ENCODE measurements at places on chromosomes 5 and 9. TPM values are rescaled to one million over a fixed set of nuclear protein-coding genes. Genes with fewer than 3 reads are reported as not detected.

GRCh38 chr5:92553326-92553725 lies 1027.7 kb downstream of the NR2F1-AS1 start:
- DNase-seq: peak; percentile 32
- H3K27me3 ChIP-seq: no peaks in the 10 kb centered on the region
- H3K36me3 ChIP-seq: no peaks in the 10 kb centered on the region
- no peak overlapping the region for H3K4me3 ChIP-seq
- H3K27ac ChIP-seq: peak overlapping the region; percentile 81
- peaks cover 4% of the 10 kb centered on the region for H3K4me1 ChIP-seq

- no peak overlapping the region for H3K27ac ChIP-seq
- peaks cover 6% of the 10 kb centered on the region for H3K27me3 ChIP-seq
- no peak overlapping the region for H3K4me3 ChIP-seq
- H3K4me1 ChIP-seq: no peaks in the 10 kb centered on the region
- DNase-seq: no peak
These were observed 6.8 kb downstream of the LCN10 start for GRCh38 chr9:136735812-136736480.

GRCh38 chr5:53100606-53101005 lies 9.0 kb downstream of the MOCS2 start:
- H3K4me3 ChIP-seq: no peak overlapping the region
- no peak overlapping the region for H3K27ac ChIP-seq
- DNase-seq: no peak
- no peaks in the 10 kb centered on the region for H3K4me1 ChIP-seq
- H3K27me3 ChIP-seq: no peaks in the 10 kb centered on the region

- H3K4me3 ChIP-seq: no peak overlapping the region
- H3K27me3 ChIP-seq: no peaks in the 10 kb centered on the region
- no peaks in the 10 kb centered on the region for H3K36me3 ChIP-seq
- peaks cover 2% of the 10 kb centered on the region for H3K4me1 ChIP-seq
These were observed 377.3 kb downstream of the KIAA0825 start for GRCh38 chr5:94240993-94241651.

GRCh38 chr5:87705876-87706275 lies 293.1 kb upstream of the CCNH start:
- no peaks in the 10 kb centered on the region for H3K36me3 ChIP-seq
- H3K27me3 ChIP-seq: no peaks in the 10 kb centered on the region
- H3K4me1 ChIP-seq: no peaks in the 10 kb centered on the region
- no peak overlapping the region for H3K27ac ChIP-seq
- H3K4me3 ChIP-seq: no peak overlapping the region

DNA sequence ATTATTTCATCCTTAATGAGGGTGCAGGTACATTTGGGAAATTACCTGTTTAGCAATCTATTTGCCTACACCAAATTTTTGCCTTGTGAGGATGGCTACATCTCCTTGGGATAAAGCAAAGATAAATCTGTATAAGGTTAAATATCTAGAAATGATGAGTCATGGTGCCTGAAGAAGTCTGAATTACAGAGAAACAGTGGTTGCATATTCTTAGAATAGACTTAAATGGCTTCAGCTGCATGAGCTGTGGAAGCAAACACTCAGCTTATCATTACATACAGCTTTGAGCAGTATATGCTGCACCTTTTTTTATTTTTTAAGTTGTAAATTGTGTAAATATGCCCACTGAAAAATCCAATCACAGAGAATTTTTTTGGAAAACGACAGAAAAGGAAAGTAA lies 153.5 kb downstream of the RAPGEF6 start:
- H3K4me1 ChIP-seq: no peaks in the 10 kb centered on the region
- H3K27ac ChIP-seq: no peak overlapping the region
- DNase-seq: no peak
- no peaks in the 10 kb centered on the region for H3K27me3 ChIP-seq

- H3K27ac ChIP-seq: peak overlapping the region; percentile 82
- H3K4me3 ChIP-seq: peak overlapping the region; percentile 33
- H3K27me3 ChIP-seq: no peaks in the 10 kb centered on the region
- peaks cover 17% of the 10 kb centered on the region for H3K4me1 ChIP-seq
- DNase-seq: peak; percentile 90
These were observed 2.2 kb downstream of the ST6GALNAC6 start for GRCh38 chr9:127897193-127897692.

GRCh38 chr5:34655354-34655991 lies 655 bp upstream of the RAI14 start:
- H3K4me3 ChIP-seq: peak overlapping the region; percentile 94
- DNase-seq: peak; percentile 91
- no peaks in the 10 kb centered on the region for H3K27me3 ChIP-seq
- no peaks in the 10 kb centered on the region for H3K36me3 ChIP-seq
- H3K27ac ChIP-seq: peak overlapping the region; percentile 85

- peaks cover 1% of the 10 kb centered on the region for H3K36me3 ChIP-seq
- no peak for DNase-seq
- H3K27me3 ChIP-seq: no peaks in the 10 kb centered on the region
- no peak overlapping the region for H3K27ac ChIP-seq
- H3K4me3 ChIP-seq: no peak overlapping the region
- no peaks in the 10 kb centered on the region for H3K4me1 ChIP-seq
These were observed 24.3 kb downstream of the NDFIP1 start for GRCh38 chr5:142132916-142133315.

- H3K4me1 ChIP-seq: peaks cover 3% of the 10 kb centered on the region
- H3K36me3 ChIP-seq: no peaks in the 10 kb centered on the region
- H3K4me3 ChIP-seq: no peak overlapping the region
- DNase-seq: no peak
- H3K27me3 ChIP-seq: no peaks in the 10 kb centered on the region
These were observed 198.4 kb upstream of the MEF2C start for GRCh38 chr5:89081360-89081759.

GRCh38 chr9:106587042-106587441 lies 275.9 kb upstream of the ZNF462 start:
- no peaks in the 10 kb centered on the region for H3K4me1 ChIP-seq
- peak; percentile 27 for DNase-seq
- no peak overlapping the region for H3K4me3 ChIP-seq

DNA sequence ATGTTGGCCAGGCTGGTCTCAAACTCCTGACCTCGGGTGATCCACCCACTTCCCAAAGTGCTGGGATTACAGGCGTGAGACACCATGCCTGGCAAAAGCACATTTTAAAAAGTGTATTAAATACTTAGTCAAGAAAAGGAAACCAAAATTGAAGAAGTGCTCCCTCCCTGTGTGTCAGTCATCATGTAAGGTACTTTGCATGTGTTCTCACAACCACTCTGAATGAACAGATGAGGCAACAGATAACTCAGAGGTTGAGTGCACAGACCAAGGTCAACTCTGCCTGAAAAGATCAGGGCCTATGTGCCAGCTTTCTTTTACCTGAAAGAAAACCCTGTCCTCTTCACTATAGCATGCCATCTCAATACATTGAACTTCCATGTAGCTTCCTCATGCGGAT lies 289.7 kb downstream of the MRPS30 start:
- H3K4me3 ChIP-seq: no peak overlapping the region
- no peaks in the 10 kb centered on the region for H3K36me3 ChIP-seq
- no peak for DNase-seq

DNA sequence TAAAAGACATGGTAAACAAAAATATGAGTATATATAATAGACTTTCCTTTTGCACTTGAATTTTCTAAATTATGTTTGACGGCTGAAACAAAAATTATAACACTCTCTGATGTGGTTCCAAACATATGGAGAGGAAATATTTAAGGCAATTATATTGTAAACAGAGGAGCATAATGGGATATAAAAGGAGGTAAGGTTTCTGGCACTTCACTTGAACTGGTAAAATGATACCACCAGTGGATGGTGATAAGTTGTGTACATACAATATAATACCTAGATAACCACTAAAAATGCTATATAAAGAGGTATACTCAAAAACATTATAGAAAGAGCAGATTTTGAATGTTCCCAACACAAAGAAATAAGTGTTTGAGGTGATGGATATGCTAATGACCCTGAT lies 192.9 kb upstream of the RAD23B start:
- DNase-seq: no peak
- no peaks in the 10 kb centered on the region for H3K36me3 ChIP-seq
- no peaks in the 10 kb centered on the region for H3K4me1 ChIP-seq
- no peak overlapping the region for H3K27ac ChIP-seq
- no peak overlapping the region for H3K4me3 ChIP-seq

- no peak overlapping the region for H3K27ac ChIP-seq
- DNase-seq: no peak
- peaks cover 2% of the 10 kb centered on the region for H3K4me1 ChIP-seq
- H3K27me3 ChIP-seq: no peaks in the 10 kb centered on the region
- H3K36me3 ChIP-seq: no peaks in the 10 kb centered on the region
These were observed 14.2 kb upstream of the CAST start for GRCh38 chr5:96648023-96648422.

- H3K27ac ChIP-seq: no peak overlapping the region
- H3K36me3 ChIP-seq: no peaks in the 10 kb centered on the region
- no peak overlapping the region for H3K4me3 ChIP-seq
- no peaks in the 10 kb centered on the region for H3K27me3 ChIP-seq
- peaks cover 6% of the 10 kb centered on the region for H3K4me1 ChIP-seq
- peak; percentile 38 for DNase-seq
These were observed 1.9 kb upstream of the DAP start for GRCh38 chr5:10762776-10763500.

GRCh38 chr5:68369457-68370125 lies 154.0 kb downstream of the PIK3R1 start:
- no peaks in the 10 kb centered on the region for H3K36me3 ChIP-seq
- H3K27me3 ChIP-seq: no peaks in the 10 kb centered on the region
- H3K4me1 ChIP-seq: no peaks in the 10 kb centered on the region
- no peak overlapping the region for H3K4me3 ChIP-seq

- H3K4me1 ChIP-seq: no peaks in the 10 kb centered on the region
- no peaks in the 10 kb centered on the region for H3K27me3 ChIP-seq
- H3K27ac ChIP-seq: no peak overlapping the region
- no peak overlapping the region for H3K4me3 ChIP-seq
These were observed 157.6 kb downstream of the ACTL7B start for GRCh38 chr9:108698231-108698630.

DNA sequence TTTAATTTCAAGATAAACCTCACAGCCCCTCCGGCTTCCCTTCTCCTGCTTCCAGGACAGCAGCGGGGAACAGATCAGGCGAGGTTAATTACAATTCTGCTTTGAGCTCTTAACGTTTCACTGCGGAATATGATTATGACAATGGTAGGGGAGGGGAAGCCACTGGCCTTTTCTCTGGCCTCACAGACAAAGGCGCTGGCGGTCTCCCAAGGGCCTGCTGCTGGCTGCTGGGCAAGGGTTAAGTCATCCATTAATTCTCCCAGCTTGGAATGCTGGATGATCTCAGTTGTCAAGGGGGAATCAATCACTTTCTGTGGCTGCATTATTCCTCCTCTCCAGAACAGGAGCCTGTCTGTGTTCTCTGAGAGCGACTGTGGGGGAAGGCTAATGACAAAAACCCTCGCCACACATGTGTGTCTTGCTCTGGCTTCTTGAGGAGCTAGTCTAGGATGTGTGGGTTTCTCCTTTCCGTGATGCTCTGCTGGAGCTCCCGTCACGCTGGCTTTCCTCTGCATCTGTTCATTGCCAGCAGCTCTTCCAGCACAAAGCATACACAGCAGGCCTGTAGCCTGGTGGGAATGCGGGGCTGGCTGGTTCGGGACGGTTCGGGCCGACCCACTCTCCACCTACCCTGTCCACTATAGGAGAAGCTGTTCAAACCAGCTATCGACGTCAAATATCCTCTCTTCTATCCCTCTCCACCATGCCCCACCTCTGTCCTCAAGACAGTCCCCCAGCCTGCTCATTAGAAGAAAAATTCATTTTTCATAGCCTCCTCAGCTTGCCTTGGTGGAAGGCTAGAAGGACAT lies 82.8 kb downstream of the DCP2 start:
- peaks cover 5% of the 10 kb centered on the region for H3K4me1 ChIP-seq
- peak; percentile 96 for DNase-seq
- H3K27me3 ChIP-seq: no peaks in the 10 kb centered on the region
- H3K36me3 ChIP-seq: no peaks in the 10 kb centered on the region

GRCh38 chr9:99023231-99023630 lies 79.5 kb downstream of the COL15A1 start:
- H3K27me3 ChIP-seq: no peaks in the 10 kb centered on the region
- H3K4me3 ChIP-seq: no peak overlapping the region
- H3K27ac ChIP-seq: no peak overlapping the region
- H3K4me1 ChIP-seq: peaks cover 16% of the 10 kb centered on the region
- no peak for DNase-seq

GRCh38 chr9:126957687-126958053 lies 43.1 kb downstream of the RALGPS1 start:
- H3K36me3 ChIP-seq: no peaks in the 10 kb centered on the region
- H3K4me3 ChIP-seq: no peak overlapping the region
- DNase-seq: peak; percentile 74
- H3K27ac ChIP-seq: peak overlapping the region; percentile 26
- peaks cover 5% of the 10 kb centered on the region for H3K4me1 ChIP-seq

The PKD2L2 gene
- 0.26 TPM for total RNA-seq

The KIF3A gene
- total RNA-seq: 10.5 TPM

The ASPN gene
- 10.4 TPM for total RNA-seq

The TEX48 gene
- total RNA-seq: not detected

The CSNK1G3 gene
- total RNA-seq: 57.0 TPM

The PCDHA12 gene
- total RNA-seq: 0.50 TPM

The RLN2 gene
- total RNA-seq: not detected

Measured in fibroblast of lung (primary cell).